ENCODE measurements at places on chromosomes 2 and 18. TPM values are rescaled to one million over a fixed set of nuclear protein-coding genes. Genes with fewer than 3 reads are reported as not detected.

GRCh38 chr2:183040604-183041003, 2.3 kb upstream of the NCKAP1 start:
- DNase-seq, result no peak

DNA sequence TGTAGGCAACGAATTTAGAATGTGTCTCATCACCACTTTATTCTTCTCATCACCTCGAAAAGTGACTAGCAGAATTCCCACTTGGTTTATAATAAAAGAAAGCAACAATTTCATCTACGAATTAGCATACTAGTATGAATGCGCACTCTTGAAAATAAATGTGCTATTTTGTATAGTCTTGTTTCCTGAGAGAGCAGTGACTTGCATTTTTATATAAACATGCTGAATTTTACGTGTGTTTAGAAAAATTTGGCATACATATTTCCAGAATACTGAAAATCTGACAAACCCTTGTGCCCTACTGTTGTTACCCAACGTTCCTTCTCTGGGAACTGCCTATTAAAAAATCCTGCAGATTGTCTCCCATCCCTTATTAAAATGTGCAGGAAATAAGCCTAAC, 786.8 kb downstream of the TSN start:
- DNase-seq, result no peak

- no peak for DNase-seq
These were observed 1.4 kb upstream of the HSBP1L1 start for GRCh38 chr18:79962835-79963657.

UGT1A4 gene
- not detected for total RNA-seq

TM4SF20 gene
- total RNA-seq, result not detected

AQP12B gene
- not detected for total RNA-seq

Measured in activated naive CD4-positive, alpha-beta T cell treated with anti-CD3 and anti-CD28 coated beads, Interleukin-2, amount 50 U/mL, for 72 hours (primary cell).